T-helper 17 cell (primary cell): ENCODE measurements at places on chromosomes 12 and 14.

DNA sequence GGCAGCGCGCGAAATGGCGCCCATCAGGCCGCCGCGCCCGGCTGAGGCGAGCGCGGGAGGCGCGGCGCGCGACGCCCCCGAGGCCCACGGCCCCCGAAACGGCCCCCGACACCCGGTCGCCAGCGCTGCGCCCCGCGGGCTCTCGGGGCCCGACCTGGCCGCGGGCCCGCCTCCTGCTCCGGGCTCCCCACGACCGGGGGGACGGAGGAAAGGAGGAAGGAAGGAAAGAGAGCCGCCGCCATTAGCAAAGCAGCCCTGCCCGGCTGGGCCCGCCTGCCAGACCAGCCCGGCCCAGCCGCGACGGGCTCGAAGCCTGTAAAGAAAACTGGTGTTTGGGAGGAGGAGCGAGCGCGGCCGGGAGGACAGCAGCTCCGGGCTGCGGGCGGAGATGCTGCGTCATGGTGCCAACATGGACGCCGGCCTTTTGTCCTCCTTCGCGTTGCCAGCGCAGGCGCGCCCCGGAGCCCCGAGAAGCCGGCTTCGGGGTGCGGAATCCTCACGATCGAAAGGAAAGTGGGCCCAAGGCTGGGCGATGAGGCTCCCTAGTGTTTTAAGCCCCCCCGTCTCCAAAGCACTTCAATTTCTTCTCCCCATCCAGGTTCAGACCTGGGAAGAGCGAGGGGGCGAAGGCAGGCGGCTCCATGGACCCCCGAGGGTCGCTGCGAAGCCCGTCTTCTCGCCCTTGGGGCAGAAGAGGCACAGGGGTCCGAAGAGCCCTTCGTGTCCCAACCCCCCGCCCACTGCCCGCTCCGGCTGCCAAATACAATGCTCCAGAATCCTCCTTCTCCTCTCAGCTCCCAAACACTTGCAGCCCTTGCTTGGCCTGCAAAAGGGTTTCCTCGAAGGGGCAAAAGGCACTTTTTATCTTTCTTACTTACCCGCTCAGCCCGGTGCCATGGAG lies 2.9 kb upstream of the SETD1B start:
- peak; percentile 60 for DNase-seq

GRCh38 chr14:81449114-81449513 lies 49.0 kb upstream of the STON2 start:
- no peak for DNase-seq

- DNase-seq = no peak
These were observed 21.3 kb downstream of the SOS2 start for GRCh38 chr14:50210074-50210473.

DNA sequence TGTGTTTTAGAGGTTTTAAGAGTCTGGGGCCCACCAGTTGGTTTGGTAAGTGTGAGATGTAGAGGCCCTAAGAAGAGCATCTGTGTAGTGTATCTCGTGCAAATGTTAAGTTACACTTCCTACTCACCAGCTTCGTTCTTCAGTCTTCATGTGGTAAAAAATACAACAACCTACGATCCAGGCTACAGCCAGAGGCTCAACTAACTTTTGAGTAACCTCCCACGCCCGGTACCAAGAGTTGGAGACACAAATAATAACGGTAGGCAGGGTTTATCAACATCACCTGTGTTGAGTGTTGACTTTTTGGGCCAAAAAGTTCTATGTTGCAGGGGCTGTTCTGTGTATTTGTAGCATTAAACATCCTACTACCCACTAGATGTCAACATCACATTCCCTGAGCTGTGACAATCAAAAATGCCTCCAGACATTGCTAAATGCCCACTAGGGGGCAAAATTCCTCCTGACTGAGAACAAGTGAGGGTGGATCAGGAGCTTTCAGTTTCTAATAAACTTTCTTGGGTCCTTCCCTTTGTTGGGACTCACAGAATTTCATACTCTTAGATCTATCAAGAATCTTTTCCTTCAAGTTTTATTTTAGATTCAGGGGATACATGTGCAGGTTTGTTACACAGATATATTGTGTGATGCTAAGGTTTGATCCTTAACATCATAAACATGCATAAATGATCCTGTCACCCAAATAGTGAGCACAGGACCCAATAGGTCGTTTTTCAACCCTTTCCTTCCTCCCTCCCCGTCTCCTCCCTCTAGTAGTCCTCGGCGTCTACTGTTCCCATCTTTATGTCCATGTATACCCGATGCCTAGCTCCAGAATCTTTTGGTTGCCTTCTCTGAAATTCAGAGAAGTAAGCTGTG lies 94.7 kb downstream of the SLC2A13 start:
- DNase-seq = no peak

DNA sequence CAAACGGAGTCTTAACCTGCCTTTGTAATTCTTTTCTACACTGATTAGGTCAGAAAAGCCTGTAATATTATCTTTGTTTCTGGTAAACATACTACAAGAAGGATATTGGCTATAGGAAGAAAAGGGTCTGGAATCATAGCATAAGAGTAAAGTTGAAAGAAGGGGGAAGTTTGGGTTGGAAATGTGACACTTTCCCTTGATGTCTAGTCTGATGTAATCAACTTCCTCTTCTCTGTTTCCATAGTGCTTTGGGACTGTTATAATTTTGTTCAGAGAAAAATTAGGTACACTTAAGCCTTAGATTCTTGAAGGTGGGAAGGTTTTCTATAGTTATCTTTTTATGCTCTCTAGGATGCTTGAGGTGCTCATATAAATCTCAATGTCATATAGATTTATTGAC lies 322.2 kb downstream of the AEBP2 start:
- DNase-seq = no peak

DNA sequence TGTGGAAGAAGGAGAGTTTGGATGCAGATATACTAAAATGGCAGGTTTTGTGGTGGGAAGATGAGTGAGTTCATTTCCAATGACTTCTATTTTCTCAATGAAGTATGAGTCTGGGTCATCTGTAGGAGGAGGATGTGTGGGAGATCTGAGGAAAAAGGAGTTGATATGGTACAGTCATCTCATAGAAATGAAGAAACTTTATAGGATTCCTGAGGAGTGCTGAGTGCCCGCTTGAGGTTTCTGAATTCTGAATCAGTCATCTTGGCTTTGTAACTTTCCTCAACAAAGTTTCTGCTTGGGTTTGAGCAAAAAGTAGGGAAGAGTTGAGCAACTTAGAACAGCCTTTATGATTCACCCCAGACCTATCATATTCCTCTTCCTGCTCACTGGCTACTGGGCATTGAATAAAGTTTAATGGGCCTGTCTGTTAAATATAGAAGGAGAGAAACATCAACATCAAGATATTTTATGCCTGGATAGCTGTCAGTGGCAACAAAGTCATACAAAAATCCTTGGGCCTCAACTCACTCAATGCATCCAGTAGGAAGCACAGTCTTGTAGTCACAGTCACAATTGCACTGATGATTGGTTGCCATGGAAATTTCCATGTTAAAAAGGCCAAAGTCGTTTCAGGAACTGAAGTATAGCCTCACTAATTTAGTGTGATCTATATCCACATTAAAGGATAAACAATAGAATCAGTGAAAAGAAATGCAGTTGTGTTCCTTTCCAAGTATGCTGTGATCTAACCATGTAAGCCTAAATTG lies 284.7 kb downstream of the DUSP6 start:
- DNase-seq = no peak

- DNase-seq = peak; percentile 10
These were observed 559 bp upstream of the CKAP4 start for GRCh38 chr12:106248312-106248845.

- DNase-seq = no peak
These were observed 521.2 kb downstream of the AACS start for GRCh38 chr12:125586441-125586840.

DNA sequence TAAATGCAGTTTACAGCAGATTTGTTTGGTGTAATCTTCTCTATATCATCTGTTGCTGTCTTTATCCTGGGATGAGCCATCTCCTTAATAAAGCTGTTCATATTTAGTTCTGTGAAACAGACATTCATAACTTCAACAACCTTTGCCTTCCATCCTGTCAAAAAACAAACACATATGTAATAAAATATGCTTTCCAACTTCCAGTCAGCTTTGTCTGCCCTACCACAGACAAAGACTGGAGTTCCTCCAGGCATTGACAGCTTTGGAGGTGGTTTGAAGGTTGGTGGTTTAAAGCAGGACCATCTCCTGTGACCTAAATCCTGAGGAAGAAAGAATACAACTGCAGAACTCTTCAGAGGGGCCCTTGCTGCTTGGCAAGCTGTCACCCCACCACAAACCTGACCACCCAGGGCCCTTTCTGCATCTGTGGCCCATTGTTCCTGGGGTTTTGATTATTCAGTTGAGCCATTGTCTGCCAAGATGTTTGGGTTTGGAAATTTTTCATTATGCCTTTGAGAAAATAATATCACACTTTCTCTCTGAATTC lies 28.2 kb upstream of the PTGR2 start:
- DNase-seq = no peak

DNA sequence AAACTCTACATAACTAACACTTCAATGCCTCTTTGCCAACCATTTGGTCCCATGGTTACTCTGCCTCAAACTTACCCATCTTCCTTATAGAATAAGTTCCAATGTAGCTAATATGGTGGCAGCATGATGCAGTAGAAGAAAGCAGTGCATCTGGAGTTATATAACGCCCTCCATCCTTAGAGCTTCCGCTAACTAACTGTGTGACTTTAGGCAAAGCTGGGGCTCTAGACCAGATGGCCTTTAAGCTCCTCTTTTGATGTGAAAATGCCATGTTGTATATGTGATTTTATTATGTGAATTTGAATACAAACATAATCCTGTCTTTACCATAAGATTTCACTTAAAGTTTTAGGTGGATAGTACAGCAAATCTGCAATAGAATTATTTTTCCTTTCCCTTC lies 6.1 kb downstream of the ABCD2 start:
- no peak for DNase-seq

DNA sequence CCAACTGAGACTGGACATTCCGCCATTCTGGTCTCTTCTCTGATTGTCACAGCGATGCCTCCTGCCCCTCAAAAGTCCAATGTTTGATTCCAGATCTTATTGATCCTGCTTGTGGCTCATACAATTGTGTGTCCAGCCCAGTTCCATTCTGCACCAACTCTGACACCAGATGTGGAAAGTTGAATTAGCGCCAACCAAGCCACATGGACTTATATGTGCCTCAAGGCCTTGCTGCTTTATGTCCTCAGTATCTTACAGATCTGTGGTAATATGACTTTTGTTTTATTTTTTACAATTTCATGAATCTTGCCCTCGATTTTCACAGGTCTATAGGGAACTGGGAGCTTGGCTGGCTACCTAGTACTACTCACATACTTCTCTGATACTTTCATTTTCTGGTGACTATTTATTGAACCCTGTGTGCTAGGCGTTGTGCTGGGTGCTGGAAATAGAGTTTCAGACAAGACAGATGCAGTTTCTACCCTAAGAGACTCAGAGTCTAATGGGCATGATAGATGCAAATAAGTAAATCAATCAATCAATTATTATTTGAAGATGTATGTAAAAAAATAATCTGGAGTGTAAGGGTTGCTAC lies 472.0 kb downstream of the TMTC2 start:
- no peak for DNase-seq

DNA sequence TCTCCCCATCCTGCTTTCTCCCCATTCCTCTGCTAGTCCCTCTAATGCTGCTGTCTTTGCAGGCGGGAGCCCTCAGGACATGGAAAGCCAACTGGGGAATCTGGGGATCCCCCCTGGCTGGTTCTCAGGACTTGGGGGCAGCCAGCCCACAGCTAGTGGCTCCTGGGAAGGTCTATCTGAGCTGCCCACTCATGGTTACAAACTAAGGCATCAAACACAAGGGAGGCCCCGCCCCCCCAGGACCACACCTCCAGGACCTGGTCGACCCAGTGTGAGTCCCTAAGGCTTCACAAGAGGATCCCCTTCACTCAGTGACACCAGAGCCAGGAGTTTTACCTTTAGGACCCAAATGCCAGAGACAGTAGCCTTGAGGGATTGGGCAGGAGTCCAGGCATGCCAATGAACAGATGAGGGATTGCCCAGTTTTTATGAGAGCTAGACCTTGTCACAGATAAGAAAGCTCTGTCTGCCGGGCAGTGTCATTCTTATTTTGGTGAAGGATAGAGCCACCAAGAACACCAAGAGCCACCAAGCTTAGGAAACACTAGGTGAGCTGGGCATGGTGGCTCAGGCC lies 8.0 kb upstream of the CPNE6 start:
- DNase-seq = no peak

- no peak for DNase-seq
These were observed 45.3 kb downstream of the FBXO34 start for GRCh38 chr14:55316564-55316963.

DNA sequence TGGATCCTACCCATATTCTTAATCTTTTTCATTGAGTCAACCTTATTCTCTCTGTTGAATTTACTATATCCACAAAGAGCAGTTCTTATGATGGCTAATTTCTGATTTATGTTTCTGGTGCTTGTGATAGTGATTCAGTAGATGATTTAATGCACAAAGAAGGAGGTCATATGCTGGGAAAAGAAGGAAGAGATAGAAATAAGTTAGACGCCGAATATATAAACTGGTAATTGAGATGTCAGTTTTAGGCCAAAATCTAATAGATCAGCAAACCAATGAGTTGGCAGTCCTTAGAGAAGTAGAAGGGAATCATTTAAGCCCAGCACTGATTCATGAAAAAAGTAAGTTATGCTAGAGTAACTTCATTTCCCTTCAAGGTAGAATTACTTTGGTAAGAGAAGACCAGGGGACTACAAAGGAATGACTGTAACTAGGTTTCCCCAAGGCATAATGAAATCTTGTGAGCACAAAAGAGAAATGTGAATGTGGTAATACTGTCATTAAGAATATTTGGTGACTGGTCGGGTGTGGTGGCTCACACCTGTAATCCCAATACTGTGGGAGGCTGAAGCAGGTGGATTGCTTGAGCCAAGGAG lies 132.4 kb downstream of the TGFB3 start:
- DNase-seq = no peak

DNA sequence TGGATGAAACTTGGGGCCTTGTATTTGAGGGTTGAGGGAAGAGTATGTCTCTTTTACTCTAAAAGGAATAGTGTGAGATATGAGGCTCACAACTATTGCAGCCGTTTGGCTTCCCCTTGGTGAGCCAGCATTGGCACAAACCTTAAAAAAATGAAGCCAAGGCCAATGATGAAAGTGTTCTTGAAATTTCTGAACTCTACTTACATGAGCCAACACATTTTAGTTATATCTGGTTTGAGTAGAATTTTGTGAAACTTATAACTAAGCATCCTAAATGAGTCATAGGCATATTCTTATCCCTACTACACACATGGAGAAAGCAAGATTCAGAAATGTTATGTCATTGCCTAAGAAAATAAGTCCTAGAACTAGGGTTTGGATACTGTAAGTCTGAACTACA lies 55.3 kb upstream of the ACSS3 start:
- DNase-seq = no peak

DNA sequence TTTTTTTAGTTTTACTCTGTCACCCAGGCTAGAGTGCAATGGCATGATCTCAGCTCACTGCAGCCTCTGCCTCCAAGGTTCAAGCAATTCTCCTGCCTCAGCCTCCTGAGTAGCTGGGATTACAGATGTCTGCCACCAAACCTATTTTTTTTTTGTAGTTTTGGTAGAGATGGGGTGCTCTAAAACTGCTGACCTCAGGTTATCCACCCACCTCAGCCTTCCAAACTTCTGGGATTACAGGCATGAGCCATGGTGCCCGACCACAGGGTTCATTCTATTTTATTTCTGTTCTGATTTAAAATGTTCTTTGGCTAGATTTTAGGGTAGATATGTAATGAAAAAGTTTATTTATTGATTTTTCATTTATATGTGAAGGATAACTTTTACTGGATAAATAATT lies 1062.8 kb upstream of the NOVA1 start:
- DNase-seq = no peak
